IPS DF 6.9 (cell line): ENCODE measurements at places on chromosomes 13 and 19.

- H3K36me3 ChIP-seq: no peaks in the 10 kb centered on the region
- no peak overlapping the region for H3K4me3 ChIP-seq
- no peak overlapping the region for H3K27ac ChIP-seq
- no peaks in the 10 kb centered on the region for H3K27me3 ChIP-seq
Observed at GRCh38 chr13:43963726-43964125, 84.0 kb downstream of the LACC1 start.

GRCh38 chr19:29715701-29716581 is 880 bp upstream of the C19orf12 start:
- no peaks in the 10 kb centered on the region for H3K36me3 ChIP-seq
- H3K4me3 ChIP-seq: peak overlapping the region; percentile 54
- H3K4me1 ChIP-seq: no peaks in the 10 kb centered on the region
- H3K27me3 ChIP-seq: no peaks in the 10 kb centered on the region

DNA sequence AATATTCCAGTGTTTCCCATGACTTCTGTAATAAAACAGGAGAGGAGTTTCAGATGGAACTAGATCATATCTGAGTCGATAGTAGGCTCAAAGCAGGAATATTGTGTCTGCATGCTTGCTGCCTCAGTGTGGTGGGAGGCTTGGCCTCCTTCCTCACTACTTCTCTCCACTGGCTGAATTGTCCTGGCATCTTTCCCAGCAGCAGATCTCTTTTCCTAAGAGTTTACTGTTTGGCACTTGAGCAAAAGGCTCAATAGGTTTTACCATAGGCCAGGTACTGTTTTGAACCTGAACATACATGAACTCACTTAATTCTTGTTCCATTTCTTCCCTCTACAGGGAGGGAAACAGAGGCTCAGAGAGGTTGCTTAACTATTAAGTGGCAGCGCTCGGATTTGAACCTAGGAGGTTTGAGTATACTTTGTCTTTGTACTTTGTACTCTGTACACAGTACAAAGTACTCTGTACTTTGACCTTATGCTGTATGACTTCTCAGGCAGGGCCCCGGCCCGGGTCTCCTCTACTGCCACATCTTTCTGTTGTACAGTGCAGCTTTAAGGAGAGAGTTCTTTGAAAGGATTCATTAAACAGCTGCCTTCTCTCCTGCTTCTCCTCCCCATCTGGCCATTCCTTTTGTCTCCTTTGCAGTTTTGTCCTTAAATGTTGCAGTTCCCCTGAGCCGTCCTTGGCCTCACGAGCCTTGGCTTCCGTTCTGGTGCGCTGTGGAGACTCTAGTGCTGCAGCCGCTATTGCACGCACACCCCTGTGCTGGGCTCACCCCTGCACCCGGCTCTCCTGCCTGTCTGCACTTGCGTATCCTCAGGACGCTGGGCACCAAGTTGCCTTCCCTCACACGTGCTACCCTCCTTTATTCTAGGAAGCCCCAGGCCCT is 8.1 kb downstream of the B3GLCT start:
- H3K36me3 ChIP-seq: no peaks in the 10 kb centered on the region
- no peaks in the 10 kb centered on the region for H3K27me3 ChIP-seq
- no peak overlapping the region for H3K4me3 ChIP-seq
- no peaks in the 10 kb centered on the region for H3K4me1 ChIP-seq

DNA sequence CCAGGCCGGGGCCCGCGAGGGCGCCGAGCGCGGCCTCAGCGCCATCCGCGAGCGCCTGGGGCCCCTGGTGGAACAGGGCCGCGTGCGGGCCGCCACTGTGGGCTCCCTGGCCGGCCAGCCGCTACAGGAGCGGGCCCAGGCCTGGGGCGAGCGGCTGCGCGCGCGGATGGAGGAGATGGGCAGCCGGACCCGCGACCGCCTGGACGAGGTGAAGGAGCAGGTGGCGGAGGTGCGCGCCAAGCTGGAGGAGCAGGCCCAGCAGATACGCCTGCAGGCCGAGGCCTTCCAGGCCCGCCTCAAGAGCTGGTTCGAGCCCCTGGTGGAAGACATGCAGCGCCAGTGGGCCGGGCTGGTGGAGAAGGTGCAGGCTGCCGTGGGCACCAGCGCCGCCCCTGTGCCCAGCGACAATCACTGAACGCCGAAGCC is 3.3 kb downstream of the APOE start:
- no peak overlapping the region for H3K4me3 ChIP-seq
- DNase-seq: no peak
- peaks cover 4% of the 10 kb centered on the region for H3K4me1 ChIP-seq
- no peaks in the 10 kb centered on the region for H3K27me3 ChIP-seq
- peaks cover 18% of the 10 kb centered on the region for H3K36me3 ChIP-seq
- no peak overlapping the region for H3K27ac ChIP-seq

GRCh38 chr19:30783212-30783611 is 411.0 kb downstream of the ZNF536 start:
- H3K36me3 ChIP-seq: no peaks in the 10 kb centered on the region
- no peak overlapping the region for H3K4me3 ChIP-seq
- H3K27ac ChIP-seq: no peak overlapping the region
- no peaks in the 10 kb centered on the region for H3K4me1 ChIP-seq
- DNase-seq: no peak
- no peaks in the 10 kb centered on the region for H3K27me3 ChIP-seq

- no peak for DNase-seq
- no peak overlapping the region for H3K4me3 ChIP-seq
- no peaks in the 10 kb centered on the region; the same call in 1 of the 2 replicates for H3K36me3 ChIP-seq
- no peaks in the 10 kb centered on the region for H3K27me3 ChIP-seq
- no peaks in the 10 kb centered on the region for H3K4me1 ChIP-seq
- H3K27ac ChIP-seq: no peak overlapping the region
Observed at GRCh38 chr13:51412431-51412830, 40.4 kb downstream of the INTS6 start.

- no peak overlapping the region for H3K27ac ChIP-seq
- no peaks in the 10 kb centered on the region for H3K36me3 ChIP-seq
- DNase-seq: no peak
- no peaks in the 10 kb centered on the region for H3K27me3 ChIP-seq
- H3K4me1 ChIP-seq: no peaks in the 10 kb centered on the region
Observed at GRCh38 chr13:78736142-78736541, 77.2 kb upstream of the OBI1 start.

- peaks cover 7% of the 10 kb centered on the region; the same call in 1 of the 2 replicates for H3K4me1 ChIP-seq
- H3K36me3 ChIP-seq: no peaks in the 10 kb centered on the region; the same call in 1 of the 2 replicates
- H3K27ac ChIP-seq: no peak overlapping the region
- no peak overlapping the region for H3K4me3 ChIP-seq
Observed at GRCh38 chr19:18793144-18794028, 2.3 kb upstream of the COMP start.

DNA sequence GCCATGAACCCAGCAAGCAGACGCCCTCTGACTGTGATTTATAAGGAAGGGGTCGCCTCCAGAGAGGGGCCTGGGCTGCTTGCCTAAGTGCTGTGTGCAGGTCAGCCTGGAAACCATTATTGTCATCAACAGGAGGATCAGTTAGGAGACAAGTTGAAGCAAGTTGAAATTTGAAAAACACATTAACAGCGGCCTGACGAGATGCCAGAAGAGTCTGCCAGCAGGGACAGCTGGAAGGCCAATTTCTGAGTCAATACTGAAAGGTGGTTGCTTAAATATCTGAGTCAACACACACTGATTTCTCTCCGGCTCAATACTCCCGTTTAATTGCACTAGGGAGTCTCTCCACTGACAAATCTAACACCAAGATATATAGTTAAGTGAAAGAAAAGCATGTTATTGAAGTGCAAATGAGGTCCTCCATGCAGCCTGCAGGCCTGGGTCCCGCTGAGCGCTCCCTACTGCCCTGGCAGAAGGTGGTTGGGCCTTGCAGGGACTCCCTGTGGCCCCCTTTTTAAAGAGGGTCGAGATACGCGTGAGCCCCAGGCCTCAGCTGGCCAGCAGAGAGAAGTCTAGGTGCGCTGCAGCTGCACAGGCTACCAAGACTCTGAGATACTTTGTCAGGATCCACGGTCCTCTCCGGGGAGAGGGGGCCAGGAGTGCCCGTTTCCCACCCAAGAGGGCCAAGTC is 91.1 kb downstream of the RNASEH2B start:
- no peak overlapping the region for H3K27ac ChIP-seq
- no peak overlapping the region for H3K4me3 ChIP-seq
- H3K36me3 ChIP-seq: no peaks in the 10 kb centered on the region
- DNase-seq: no peak

DNA sequence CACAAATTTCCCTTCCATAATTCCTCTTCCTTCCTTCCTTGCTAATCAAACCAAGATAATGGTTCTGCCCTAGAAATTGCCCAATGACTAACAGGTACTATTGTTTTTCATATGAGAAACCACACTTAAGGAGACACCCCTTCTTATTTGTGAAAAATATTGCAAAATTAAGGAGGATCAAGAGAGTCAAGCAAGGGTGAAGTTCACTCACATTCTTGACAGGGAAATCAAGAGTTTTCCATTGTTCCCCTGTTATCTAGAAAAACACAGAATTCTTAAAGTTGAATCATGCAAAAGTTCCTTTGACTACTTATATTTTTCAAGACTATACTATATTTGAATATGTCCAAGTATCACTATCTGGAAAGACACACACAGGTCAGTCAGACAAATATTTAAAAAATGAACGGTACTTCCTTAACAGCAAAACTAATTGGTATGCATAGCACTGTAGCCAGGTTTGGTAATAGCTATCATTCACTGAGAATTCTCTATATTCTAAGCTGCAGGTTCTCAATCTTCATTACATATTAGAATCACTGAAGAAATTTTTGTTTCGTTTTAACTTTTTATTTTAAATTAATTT is 897.2 kb downstream of the DIAPH3 start:
- no peak overlapping the region for H3K27ac ChIP-seq
- H3K27me3 ChIP-seq: no peaks in the 10 kb centered on the region
- H3K4me1 ChIP-seq: no peaks in the 10 kb centered on the region
- H3K36me3 ChIP-seq: no peaks in the 10 kb centered on the region

GRCh38 chr13:54628383-54628782 is 1599.8 kb downstream of the OLFM4 start:
- H3K4me3 ChIP-seq: no peak overlapping the region
- DNase-seq: no peak
- no peaks in the 10 kb centered on the region for H3K27me3 ChIP-seq
- no peaks in the 10 kb centered on the region for H3K36me3 ChIP-seq

GRCh38 chr13:70985371-70985770 is 877.1 kb upstream of the KLHL1 start:
- H3K4me1 ChIP-seq: no peaks in the 10 kb centered on the region
- H3K27me3 ChIP-seq: no peaks in the 10 kb centered on the region
- H3K36me3 ChIP-seq: no peaks in the 10 kb centered on the region
- H3K27ac ChIP-seq: no peak overlapping the region

- 0 out of 2 replicates have a peak, but pooled peaks cover 3% of the 10 kb centered on the region for H3K4me1 ChIP-seq
- peaks cover 7% of the 10 kb centered on the region; the same call in 1 of the 2 replicates for H3K36me3 ChIP-seq
- H3K27me3 ChIP-seq: no peaks in the 10 kb centered on the region
- H3K27ac ChIP-seq: no peak overlapping the region
Observed at GRCh38 chr19:1872807-1873523, 9.6 kb upstream of the KLF16 start.

DNA sequence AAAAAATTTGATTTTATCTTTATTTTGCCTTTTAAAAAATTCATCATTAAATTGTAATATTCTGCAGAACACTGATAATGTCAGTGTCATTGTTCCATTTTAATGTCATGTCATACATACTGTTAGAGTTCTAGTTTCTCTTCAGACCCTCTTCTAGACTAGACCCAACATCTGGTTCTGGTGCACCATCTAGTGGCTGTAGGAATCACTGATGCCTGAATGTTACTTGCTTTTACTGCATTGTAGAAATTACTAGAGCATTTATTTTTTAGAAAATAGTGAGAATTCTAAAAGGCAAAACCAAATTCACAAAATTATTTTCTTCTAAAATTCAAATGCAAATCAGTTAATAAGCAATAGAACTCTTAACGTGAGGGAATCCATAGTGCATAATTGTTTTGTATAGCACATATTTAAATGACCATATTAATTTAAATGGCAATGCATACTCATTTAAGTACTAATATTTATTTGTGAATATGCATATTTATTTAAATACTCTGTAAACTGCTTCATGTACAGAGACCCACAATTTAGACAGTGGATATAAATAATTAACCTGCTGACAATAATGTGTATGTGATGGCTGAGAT is 425.7 kb downstream of the KLF12 start:
- H3K4me3 ChIP-seq: no peak overlapping the region
- peaks cover 1% of the 10 kb centered on the region; the same call in 1 of the 2 replicates for H3K4me1 ChIP-seq
- no peaks in the 10 kb centered on the region for H3K36me3 ChIP-seq
- H3K27ac ChIP-seq: no peak overlapping the region
- DNase-seq: no peak

DNA sequence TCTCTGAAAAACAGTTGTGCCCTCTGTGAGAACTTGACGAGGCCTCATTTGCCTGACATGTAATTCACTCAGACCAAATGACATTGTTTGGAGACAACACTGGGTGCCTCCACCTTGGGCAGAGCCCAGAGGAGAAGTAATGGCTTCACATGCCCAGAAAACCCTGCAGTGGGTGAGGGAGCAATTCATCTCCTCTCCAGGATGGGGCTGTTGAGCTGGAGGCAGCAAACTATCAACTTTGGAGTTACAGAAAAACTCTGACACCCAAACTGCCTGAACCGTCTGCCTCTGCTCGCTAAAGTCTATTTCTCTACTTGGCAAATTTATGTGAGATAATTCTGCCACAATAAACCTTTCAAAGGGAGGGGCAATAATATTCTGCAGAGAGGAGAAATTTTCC is 146.9 kb downstream of the DCLK1 start:
- no peaks in the 10 kb centered on the region for H3K27me3 ChIP-seq
- no peak for DNase-seq
- no peak overlapping the region for H3K4me3 ChIP-seq
- H3K4me1 ChIP-seq: peaks cover 12% of the 10 kb centered on the region
- H3K27ac ChIP-seq: no peak overlapping the region
- no peaks in the 10 kb centered on the region for H3K36me3 ChIP-seq

DNA sequence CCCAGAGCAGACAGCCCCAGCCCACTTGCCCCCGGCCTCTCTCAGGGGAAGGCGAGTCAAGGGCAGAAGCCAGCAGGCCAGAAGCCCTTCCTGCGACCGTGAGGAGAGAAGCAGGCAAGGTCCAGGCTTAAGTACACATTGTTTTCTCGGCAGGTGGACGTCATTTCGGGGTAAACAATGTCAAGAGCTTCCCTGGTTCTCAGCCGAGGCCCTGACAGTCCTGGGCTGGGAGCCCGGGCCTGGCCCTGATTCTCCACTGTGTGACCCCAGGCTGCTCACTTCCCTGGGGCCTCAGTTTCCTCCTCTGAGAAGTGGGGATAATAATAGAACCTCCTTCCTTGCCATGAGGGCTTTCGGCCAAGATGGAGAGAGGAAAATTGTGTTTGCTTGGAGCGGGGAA is 19.4 kb downstream of the PLVAP start:
- H3K36me3 ChIP-seq: no peaks in the 10 kb centered on the region
- peaks cover 2% of the 10 kb centered on the region; the same call in 1 of the 2 replicates for H3K4me1 ChIP-seq
- H3K27ac ChIP-seq: no peak overlapping the region
- H3K4me3 ChIP-seq: no peak overlapping the region

GRCh38 chr19:51020988-51021651 is 1.6 kb upstream of the KLK10 start:
- H3K27ac ChIP-seq: no peak overlapping the region
- no peaks in the 10 kb centered on the region; the same call in 1 of the 2 replicates for H3K27me3 ChIP-seq
